ENCODE measurements at places on chromosomes 12 and 14. TPM values are rescaled to one million over a fixed set of nuclear protein-coding genes. Genes with fewer than 3 reads are reported as not detected.
A peak's percentile ranks its signal among the peaks of the same experiment; 100 is the strongest.

- H3K36me3 ChIP-seq, result no peaks in the 10 kb centered on the region
- H3K27me3 ChIP-seq, result peaks cover 96% of the 10 kb centered on the region
- H3K27ac ChIP-seq, result no peak overlapping the region
- DNase-seq, result no peak
Measured at GRCh38 chr12:126742241-126742641, 1524.7 kb upstream of the TMEM132C start.

DNA sequence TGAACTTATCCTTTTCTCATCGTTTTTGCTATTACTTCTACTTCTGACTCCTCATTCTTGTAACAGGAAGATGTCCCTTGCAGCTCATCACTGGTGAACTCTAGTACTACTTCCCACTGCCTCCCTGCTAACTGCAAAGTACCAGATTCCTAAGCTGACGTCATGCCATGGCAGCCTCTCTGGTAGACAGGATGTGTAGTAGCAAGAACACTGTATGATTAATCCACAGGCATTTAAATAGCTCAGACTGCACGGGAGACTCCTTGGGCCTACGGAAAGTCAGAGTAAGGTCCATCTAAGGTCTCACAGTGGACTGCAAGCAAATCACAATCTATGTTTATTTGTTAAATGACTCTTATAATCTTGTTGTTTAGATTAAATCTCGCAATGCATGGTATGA is 43.5 kb downstream of the DNAI7 start:
- no peak overlapping the region for H3K4me3 ChIP-seq
- peak; percentile 51 for DNase-seq
- no peaks in the 10 kb centered on the region for H3K4me1 ChIP-seq
- no peaks in the 10 kb centered on the region for H3K27me3 ChIP-seq

The KRT6C gene
- total RNA-seq, result not detected

DNA sequence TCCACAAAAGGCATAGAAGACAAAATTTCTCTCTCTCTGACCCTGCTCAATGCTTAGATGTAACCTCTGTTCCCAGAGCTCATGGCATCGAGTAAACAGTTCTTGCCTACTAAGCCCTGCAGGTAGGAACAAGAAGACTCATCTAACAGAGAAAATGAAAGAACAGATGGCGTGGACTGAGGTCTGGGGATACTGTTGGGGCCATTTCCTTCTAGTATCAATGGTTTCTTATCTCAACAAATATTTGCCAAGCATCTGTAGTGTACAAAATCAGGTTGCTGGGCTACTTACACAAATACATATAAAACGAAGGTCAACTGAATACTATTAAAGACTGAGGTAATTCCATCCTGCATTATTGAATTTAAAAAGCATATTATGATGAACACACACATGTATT is 93.3 kb downstream of the RIMBP2 start:
- H3K27ac ChIP-seq, result no peak overlapping the region
- no peak for DNase-seq
- H3K4me3 ChIP-seq, result no peak overlapping the region
- no peaks in the 10 kb centered on the region for H3K27me3 ChIP-seq
- H3K36me3 ChIP-seq, result no peaks in the 10 kb centered on the region
- H3K4me1 ChIP-seq, result no peaks in the 10 kb centered on the region

GRCh38 chr12:49126852-49127763 is 4.1 kb downstream of the TUBA1B start:
- H3K27me3 ChIP-seq, result no peaks in the 10 kb centered on the region
- peaks cover 20% of the 10 kb centered on the region for H3K4me1 ChIP-seq
- H3K27ac ChIP-seq, result no peak overlapping the region
- H3K36me3 ChIP-seq, result peaks cover 29% of the 10 kb centered on the region
- DNase-seq, result no peak

The ZFHX2 gene
- total RNA-seq, result 1.4 TPM

- peak; percentile 36 for DNase-seq
- H3K4me1 ChIP-seq, result peaks cover 48% of the 10 kb centered on the region
- H3K36me3 ChIP-seq, result no peaks in the 10 kb centered on the region
- peak overlapping the region; percentile 81 for H3K27ac ChIP-seq
- H3K27me3 ChIP-seq, result no peaks in the 10 kb centered on the region
Measured at GRCh38 chr12:46267825-46268582, 839 bp downstream of the SLC38A1 start.

The GOLGA5 gene
- total RNA-seq, result 23.5 TPM

The SERPINA12 gene
- total RNA-seq, result not detected

DNA sequence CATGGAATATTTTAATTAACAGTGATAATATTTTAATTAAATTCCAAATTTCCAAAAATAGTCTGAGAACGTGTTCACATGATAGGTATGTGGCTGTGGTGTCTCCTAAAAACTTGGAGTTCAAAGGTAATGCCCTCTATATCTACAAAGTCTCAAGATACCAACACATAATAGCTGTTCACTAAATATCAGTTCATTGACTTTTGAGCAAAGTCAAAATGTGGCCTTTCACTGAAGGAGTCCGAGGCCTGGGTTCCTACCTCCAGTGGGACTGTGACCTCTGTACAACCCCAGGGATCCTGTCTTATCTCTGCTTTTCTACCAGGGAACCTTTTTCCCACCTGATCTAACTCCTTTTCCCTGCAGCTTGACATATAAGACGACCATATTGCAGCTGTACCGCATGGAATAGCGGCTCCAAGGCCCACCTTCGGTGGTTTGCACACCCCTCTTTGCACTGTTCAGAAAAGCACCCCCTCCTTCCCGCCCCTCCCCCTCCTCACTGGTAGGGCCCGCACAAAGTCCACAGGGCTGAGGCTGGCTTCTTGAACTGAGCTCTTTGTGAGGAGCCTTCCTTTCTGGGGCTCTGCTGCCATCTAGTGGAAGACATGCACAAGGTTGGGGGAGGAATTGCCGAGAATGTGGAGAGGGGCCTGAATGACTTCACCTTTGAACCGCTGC is 3.1 kb downstream of the CCND2 start:
- H3K27me3 ChIP-seq, result peaks cover 77% of the 10 kb centered on the region
- H3K4me1 ChIP-seq, result no peaks in the 10 kb centered on the region
- DNase-seq, result peak; percentile 72
- no peak overlapping the region for H3K27ac ChIP-seq
- H3K4me3 ChIP-seq, result no peak overlapping the region

DNA sequence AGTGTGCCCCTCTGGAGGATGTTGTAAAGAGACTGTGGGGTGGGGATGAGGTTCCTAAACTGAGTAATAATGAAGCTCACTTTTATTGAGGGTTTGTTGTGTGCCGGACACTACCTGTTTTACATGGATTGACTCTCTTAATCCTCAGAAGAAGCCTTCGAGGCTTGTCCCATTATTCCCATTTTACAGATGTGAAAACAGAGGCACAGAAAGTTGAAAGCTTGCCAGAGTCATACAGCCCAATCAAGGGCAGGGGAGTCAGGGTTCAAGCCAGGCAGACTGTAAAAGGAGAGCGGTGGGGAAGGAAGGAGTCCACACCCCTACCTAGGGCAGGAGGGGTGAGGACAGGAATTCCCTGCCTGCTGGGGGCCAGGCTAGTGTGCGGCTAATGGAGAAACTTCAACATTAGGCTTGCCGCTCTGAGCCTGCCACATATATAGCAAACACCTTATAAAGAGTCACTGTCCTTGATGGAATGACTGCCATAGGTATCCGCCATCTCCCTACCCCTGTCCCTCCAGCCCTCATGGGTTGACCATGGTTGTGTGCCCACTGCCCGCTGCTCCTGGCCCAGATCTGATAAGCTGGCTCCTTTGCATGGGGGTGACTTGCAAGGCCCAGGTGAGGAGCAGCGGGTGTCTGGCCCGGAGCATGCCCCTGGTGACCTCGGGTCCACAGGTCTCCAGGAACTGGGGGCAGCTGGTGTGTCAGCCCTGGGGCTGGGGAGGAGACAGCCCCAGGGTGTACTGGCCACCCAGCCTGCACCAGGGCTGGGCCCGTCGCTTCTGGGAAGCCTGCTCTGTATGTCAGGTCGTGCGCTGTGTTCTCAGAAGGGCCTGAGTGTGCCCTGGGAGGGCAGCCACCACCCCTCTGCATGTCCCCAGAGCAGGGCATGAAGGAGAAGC is 12.2 kb downstream of the ORAI1 start:
- no peaks in the 10 kb centered on the region for H3K4me1 ChIP-seq
- peaks cover 5% of the 10 kb centered on the region for H3K36me3 ChIP-seq
- H3K27me3 ChIP-seq, result no peaks in the 10 kb centered on the region
- DNase-seq, result no peak
- H3K27ac ChIP-seq, result no peak overlapping the region
- no peak overlapping the region for H3K4me3 ChIP-seq

DNA sequence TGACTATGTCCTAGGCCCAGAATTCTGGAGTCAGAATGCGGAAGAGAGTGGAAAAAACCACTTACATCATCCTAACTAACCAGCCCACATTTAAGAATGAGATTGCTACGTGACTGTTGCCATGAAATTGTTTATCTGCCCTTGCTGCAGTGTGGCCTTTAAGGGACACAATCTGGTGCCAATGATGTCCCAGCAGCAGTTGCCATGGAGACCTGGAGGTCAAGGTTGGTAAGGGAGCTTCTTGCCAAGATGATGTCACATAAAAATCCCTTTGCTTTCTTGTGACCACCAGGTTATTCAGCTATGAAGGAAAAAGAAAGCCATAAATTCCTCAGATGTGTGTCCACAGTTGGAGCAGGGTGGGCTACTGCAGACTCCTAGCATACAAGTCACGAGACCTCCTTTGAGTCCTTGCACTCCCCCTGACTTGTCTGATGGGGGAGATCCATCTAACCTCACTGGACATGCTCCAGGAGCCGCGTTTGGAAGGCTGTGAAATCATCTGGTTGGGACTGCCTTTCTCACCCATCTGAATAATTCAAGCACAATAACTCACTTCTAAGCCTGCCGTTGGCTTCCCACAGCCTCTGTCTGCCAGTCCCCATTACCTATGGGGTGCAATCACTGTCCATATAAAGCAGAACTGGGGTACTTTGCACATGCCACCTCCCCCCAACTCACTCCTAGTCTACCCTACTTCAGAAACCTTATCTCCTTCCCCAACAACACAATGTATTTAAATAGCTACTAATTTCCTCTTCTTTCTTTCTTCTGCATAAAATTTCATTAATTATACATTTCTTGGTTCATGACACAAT is 165.6 kb downstream of the ZFP36L1 start:
- no peak overlapping the region for H3K4me3 ChIP-seq
- no peaks in the 10 kb centered on the region for H3K27me3 ChIP-seq
- H3K36me3 ChIP-seq, result no peaks in the 10 kb centered on the region

DNA sequence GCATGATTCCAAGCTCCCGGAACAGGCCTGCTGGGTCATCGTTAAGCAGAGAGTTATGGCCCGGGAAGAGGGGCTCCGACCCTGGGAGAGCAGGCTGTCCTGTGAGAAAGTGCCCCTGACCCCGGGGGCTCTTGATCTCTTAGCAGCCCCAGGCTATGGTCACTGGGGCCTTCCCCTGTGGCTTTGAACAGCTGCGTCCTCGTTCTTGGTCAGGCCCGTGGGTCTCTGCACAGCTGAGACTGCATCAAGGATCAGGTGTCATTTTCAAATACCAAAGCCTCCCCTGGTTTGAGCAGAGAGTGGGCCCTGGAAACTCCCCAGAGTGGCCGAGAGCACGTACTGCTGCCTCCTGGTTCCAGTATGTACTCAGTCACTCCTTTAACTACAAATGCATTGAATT is 114.8 kb downstream of the ESRRB start:
- peaks cover 50% of the 10 kb centered on the region for H3K27me3 ChIP-seq
- no peak for DNase-seq
- no peak overlapping the region for H3K4me3 ChIP-seq
- H3K4me1 ChIP-seq, result no peaks in the 10 kb centered on the region
- H3K27ac ChIP-seq, result no peak overlapping the region

DNA sequence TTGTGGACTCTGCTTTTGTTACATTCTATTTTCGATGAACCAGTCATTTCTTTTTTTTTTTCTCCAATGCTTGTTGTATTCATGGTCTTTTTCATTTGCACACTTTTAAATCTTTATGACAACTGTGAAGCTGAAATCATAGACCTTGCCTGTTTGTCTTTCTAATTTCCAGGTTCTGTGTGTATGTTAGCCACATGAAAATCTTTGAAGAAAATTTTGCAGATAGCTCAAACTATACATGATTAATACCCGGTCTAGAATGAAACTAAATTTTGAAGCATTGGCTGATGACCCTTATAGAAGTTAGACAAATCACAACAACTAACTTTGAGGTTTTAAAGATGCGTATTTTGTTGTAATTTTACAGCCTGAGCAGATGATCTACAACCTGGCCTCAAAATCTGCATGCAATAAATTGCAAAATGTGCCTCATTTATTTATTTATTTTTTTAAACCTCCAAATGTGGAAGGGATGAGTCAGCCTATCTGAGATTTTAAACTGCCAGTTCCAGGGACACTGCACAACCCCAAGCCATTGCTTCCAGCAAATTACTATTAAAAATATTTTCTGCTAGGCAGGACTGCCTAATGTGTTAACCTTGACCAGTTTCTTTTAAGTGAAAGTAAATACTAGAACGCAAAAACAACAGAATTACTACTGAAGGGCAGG is 96.3 kb upstream of the NAV3 start:
- no peak overlapping the region for H3K27ac ChIP-seq
- H3K36me3 ChIP-seq, result no peaks in the 10 kb centered on the region
- H3K4me1 ChIP-seq, result no peaks in the 10 kb centered on the region
- peaks cover 25% of the 10 kb centered on the region for H3K27me3 ChIP-seq
- no peak for DNase-seq

- H3K27ac ChIP-seq, result no peak overlapping the region
- peaks cover 27% of the 10 kb centered on the region for H3K4me1 ChIP-seq
- H3K4me3 ChIP-seq, result no peak overlapping the region
Measured at GRCh38 chr12:90978117-90978770, 23.3 kb upstream of the CCER1 start.

The ZNF410 gene
- total RNA-seq, result 46.8 TPM

The NEMP1 gene
- total RNA-seq, result 16.4 TPM

The CCDC197 gene
- not detected for total RNA-seq

DNA sequence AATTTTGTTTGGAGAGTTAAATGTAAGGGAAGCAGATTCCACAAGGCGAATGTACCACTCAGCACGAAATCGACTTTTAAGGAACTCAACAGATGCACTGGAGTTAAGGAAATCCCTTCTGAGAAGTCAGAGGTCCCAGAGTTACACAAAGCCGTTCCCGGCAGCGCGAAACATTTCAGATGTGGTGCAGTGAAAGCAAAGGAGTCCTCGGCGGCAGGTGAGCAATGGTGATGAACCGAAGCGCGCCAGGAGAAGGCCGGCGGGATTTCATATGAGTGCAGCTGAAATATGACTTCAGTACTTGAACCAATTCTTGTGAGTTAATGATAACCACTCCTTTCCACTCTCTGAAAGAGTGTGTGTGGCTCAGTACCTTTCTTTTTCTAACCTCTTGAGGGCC is 183.2 kb downstream of the GRIP1 start:
- H3K4me1 ChIP-seq, result peaks cover 7% of the 10 kb centered on the region
- no peaks in the 10 kb centered on the region for H3K36me3 ChIP-seq
- no peaks in the 10 kb centered on the region for H3K27me3 ChIP-seq

GRCh38 chr14:43894534-43894933 is 612.5 kb downstream of the FSCB start:
- DNase-seq, result peak; percentile 56
- no peaks in the 10 kb centered on the region for H3K27me3 ChIP-seq
- H3K4me1 ChIP-seq, result 0 out of 2 replicates have a peak, but pooled peaks cover 4% of the 10 kb centered on the region
- H3K36me3 ChIP-seq, result no peaks in the 10 kb centered on the region
- no peak overlapping the region for H3K27ac ChIP-seq

GRCh38 chr14:49620182-49621113 is at the start of the genes MGAT2 and RPL36AL:
MGAT2 (plus strand) TSS chr14:49620799; CDS start chr14:49621269, 470 bp downstream.
RPL36AL (minus strand) TSS chr14:49620626; CDS start chr14:49619104, 1,522 bp downstream.
- peak; percentile 99 for DNase-seq
- H3K36me3 ChIP-seq, result peaks cover 15% of the 10 kb centered on the region
- H3K27me3 ChIP-seq, result no peaks in the 10 kb centered on the region
- peaks cover 45% of the 10 kb centered on the region for H3K4me1 ChIP-seq
